Activated T-helper 1 cell treated with Interleukin-2 at 50 U/mL for 16 hours (primary cell): ENCODE measurements at places on chromosomes 11 and 22.

DNA sequence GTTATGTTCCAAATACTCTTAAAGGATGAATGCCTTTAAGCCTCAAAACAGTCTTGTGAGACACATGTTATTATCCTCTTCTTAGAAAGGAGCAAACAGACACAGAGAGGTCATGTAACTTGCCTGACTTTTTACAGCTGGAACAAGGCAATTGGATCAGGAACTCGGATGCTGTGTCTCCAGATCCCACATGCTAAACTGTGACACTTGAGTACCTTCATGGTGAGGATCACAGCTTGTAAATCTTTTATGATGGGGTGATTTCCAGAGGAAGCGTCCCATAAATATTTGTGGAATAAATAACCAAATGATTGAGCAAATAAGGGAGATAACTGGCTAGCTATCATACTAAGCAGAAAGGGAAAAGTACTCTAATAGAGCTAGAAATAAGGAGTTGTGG lies 171.2 kb downstream of the C11orf91 start:
- DNase-seq = no peak

- no peak for DNase-seq
These were observed 49.5 kb upstream of the B3GNT6 start for GRCh38 chr11:76984743-76985142.

DNA sequence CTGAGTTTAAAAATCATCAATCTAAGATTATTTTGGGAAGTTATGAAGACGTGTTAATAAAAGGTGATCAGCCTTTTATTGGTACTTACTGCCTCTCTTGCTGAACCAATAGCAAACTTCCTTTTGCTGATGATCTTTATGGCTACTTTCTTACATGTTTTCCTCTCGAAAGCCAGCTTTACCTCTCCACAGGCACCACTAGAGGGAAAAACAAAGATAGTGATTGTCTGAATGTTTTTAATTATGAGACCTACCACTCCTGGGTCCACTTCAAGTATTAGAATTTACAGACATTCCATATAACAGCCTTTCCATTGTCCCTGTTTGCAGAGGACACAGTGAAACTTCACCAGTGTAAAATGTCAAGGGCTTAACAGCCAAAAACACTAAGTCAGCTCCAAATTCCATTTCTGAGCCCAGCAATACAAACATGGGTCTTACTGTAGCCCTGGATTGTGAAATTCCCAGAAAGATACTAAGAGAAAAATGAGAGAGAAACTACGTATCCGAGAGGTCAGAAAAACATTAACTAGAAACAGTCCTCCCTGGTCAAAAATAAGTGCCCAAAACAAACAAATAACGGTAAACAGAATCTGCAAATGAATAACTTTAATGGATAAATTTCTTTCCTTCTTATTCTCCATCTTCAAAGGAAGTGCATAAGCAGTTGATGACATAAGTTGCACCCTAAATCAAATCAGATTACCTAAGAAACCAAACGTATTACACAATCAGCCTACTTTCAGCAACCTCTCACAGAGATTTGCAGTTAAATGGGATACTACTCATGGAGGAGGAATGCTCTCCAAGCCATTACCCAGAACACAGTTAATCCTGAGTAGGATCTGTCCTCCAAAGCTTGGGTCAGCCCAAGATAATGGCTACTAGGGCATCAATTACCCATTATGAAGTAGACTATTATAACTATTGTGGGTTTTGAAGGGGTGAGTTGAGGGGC lies 29.5 kb downstream of the CHEK2 start:
- no peak for DNase-seq

GRCh38 chr22:33126881-33127280 lies 68.7 kb upstream of the SYN3 start:
- no peak for DNase-seq

DNA sequence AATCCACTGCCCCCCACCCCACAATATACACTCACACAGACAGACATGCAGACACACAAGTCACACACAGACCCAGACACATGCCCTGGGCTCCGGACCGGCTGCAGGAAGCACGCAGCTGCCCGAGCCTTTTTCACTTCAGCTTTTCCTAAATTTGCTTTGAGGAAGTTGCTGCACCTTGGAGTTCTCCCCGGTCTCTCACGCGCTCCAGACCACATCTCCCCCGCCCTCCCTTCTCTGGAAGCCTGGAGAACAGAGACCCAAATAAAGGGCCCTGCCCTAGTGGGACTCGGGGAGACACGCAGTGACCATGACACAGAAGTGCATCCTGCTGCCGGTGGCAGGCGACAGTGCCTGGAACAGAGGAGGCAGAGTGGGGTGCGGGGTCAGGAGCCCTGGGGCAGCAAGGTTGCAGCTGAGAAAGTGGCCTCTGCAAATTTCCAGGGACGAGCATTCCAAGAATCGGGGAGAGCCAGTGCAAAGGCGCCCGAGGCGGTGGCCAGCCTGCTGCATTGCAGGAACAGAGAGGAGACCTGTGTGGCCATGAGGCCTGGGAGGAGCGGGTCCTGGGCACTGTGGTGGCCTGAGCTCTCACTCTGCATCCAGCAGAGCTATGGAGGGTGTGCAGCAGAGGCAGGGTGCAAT lies 19.1 kb downstream of the RPL3 start:
- no peak for DNase-seq

- DNase-seq = no peak
These were observed 4.7 kb downstream of the OLFML1 start for GRCh38 chr11:7490054-7490453.

GRCh38 chr11:34616830-34617504 lies 3.9 kb upstream of the EHF start:
- DNase-seq = no peak

DNA sequence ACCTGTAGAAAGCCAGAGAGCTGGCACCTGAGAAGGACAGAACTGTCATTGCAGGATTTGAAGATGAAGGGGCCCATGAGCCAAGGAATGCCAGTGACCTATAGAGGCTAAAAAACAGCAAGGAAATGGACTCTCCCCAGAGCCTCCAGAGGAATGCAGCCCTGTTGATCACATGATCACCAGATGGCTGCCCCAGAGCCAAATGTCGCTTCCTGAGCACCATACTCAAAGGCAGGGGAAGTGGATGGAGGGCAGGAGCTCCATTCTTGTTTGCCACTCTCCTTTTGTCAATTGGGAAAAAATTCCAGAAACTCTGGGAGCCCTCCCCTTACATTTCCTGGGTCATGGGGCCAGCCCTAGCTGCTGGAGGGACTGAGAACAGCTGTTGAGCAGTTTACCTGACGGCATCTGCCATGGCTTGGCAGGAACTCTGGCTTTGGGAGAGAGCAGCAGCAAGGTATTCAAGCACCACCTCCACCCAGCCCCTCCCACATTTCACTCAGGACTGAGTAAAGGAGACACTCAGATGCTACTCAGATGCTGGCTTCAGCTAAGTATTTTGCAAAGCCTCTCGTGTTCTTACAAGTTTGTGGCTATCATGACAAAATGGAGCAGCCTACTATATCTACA lies 46.9 kb downstream of the DKK3 start:
- no peak for DNase-seq

DNA sequence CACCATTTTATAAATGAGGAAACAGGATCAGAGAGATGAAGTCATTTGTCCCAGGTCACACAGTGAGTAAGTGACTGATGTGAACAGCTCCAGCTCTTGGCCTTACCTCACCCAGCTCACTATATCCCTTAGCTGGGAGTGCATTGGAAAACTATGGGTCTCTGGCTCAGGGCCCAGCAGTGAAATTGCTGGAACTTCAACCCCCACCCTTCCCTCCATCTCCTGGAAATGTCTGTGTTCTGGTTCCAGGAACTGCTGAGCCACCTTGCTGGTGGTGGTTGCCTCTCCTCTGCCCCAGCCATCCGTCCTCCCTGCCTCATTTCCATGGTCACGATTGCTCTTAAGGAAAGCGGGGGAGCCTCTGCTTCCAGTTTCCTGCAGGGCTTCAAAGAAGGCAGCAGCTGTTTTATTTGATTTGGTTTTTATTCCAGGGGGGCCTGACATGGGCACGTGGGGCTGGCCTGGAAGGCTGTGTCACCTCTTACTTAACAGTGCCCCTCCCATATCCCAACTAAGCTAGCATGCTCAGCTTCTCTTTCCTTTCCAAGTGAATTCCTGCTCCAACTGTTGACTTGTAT lies 46.2 kb upstream of the CSTF3 start:
- no peak for DNase-seq
